ENCODE measurements at places on chromosomes 7 and 10.

DNA sequence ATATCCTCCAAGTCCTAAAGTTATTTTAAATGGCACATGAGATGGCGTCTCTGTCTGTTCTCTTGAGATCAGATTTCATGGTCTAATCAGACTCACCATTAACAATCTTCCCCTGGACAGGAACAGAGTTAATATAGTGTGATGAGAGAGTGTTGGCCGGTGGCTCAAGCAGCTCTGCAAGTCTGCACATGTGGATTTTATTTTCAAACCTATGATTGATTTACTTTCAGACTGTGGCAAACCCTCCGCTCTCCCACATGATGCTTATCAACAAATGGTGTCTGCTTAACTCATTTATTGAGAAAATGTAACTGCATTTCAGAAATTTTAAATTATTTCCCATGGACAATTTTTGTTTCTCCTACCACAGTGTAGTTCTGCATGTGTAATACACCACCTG is 46.5 kb upstream of the HGF start:
- DNase-seq, result no peak

- DNase-seq, result peak; percentile 42
Observed at GRCh38 chr7:28258240-28258639, 77.6 kb upstream of the JAZF1 start.

GRCh38 chr7:154753226-154753625 is 249.7 kb downstream of the PAXIP1 start:
- DNase-seq, result no peak

DNA sequence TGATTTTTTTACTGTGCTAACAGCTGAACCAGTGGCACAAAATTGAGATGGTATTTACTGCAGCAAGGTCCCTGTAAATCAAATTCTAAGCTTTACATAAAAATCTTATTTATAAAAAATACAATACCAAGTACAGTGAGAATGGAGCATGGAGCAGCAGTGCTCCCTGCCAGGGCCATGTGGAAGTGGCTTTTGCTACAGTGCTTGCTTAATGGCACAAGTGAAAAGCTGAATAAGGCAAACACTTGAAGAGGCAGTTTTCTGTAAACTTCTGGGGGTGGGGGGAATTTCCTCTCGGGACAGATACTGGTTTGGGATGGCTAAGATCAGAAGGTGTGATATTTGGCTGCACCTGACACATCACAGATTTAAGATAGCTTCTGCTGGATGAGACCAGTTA is 27.5 kb downstream of the AP3M1 start:
- no peak for DNase-seq

DNA sequence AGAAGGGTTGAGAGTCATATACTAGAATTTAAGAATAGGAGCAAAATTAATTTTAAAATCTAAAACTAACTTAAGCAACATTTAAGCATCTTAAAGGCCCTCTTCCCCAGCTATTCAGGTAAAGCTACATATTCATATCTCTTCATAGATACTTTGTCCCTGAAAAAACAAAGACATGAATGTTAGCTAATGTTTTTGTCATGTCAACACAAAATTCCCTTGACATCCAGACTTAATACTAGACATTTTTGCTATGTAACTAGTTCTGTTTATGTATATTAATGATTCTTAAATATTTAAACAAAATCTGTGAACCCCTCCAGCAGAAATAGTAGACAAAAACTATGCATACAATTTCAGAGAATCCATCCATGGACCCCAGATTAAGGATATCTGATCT is 43.5 kb downstream of the BAZ1B start:
- no peak for DNase-seq

DNA sequence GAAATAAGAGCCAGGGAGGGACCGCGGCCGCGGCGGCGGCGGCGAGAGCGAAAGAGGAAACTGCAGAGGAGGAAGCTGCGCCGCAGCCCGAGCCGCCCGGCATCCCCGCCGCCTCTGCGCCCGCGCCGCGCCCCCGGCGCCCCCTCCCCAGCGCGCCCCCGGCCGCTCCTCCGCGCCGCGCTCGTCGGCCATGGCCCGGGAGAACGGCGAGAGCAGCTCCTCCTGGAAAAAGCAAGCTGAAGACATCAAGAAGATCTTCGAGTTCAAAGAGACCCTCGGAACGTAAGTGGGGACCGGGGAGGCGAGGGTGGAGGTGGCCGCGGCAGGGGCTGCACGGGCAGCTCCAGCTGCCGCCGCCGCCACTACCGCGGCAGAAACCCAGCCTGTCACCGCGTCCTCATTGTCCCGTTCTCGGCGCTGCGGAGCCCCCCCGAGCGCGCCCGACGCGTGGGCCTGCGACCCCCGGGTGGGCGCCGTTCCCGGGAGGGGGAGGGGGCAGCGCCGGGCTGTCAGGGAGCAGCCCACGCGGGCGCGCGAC is 351 bp downstream of the CAMK1D start:
- DNase-seq, result no peak

DNA sequence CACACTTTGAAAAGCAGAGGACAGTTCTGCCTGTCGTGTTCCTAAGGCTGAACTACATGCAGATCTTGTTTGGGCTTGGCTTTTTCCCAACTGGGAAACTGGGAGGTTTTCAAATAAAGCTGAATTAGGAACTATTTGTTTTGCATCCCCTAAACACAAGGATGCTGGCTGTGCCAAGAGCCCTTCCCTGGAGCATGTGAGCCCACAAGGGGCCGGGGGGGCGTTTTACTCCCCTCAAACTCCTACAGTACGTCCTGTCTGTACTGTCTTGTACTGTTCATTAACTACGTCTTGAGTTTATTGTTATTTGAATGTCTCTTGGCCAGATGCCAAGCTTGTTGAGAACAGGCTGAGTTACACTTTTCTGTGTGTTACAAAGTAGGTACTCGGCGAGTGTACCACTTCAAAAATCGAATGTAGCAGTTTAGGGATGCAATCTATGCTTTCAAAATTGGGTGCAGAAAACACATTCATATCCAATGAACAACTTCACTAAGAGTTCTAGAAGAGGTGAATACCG is 94.9 kb downstream of the GFRA1 start:
- no peak for DNase-seq

DNA sequence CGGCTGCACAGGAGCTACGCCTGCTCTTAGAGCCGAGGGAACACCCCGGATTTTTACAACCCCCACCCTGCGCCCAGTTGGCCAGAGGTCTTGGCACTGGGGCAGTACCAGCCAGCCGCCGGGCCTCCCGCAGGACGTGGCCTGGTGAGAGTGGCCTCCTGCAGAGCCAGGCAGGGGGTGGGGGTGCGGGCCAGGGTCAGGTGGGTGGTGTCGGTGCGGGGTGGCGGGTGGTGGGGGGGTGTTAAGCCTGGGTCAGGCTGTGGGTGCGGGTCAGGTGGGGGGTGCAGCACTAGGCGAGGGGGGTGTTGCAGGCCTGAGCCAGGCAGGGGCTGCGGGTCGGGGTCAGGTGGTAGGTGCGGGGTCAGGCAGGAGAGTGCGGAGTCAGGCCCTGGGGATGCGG is 647 bp downstream of the ECHS1 start:
- DNase-seq, result no peak

- no peak for DNase-seq
Observed at GRCh38 chr10:131024259-131025131, 287.0 kb downstream of the TCERG1L start.

DNA sequence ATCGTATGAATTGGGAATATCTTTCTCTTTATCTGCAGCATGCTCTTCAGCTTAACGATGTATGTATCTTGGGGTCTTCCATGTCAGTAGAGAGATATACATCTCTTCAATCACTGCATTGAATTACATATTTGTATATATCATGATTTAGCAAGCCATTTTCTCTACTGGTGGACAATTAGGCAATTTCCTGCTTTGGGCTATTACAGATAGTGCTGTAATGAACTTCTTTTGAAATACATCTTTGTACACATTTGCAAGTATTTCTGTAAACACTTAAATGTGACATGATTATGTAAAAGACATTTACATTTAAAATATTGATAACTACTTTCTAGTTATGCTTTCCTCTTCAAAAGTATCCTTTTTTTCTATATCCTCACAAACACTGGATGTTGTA is 199.0 kb downstream of the PPP1R9A start:
- no peak for DNase-seq

DNA sequence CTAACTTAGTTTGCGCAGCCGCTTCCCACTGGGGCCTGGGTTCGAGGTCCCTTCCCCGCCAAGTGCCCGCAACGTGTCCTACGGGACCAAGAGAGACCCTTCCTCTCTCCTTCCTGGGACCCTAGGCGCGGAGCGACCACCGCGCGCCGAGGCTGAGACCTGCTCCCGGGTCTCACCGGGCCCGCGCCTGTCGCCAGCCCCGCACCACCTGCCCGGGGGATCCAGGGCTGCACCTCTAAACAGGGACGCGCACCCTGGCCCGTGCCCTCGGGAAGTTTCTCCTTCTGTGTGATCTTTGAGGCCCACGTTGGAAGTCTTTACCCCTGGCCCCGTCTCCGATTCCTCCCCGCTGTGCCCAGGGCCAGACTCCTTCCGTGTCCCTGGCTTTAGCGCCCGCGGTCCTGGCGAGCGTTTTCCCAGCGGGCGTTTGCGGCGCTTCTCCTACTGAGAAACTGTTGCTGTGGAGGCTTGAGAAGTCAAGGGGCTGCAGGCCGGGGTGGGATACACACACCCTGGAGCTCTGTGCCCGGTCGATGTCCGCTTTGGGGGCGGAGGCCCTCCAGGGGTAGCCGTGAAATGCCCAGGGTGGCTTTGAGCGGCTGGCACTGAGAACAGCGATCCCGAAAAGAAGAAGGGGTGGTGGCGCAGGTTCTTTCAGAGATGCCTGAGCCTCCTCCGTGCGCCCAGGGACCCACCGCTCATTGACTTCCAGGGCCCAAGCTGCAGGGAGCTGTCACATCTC is 575 bp downstream of the PLPP4 start:
- DNase-seq, result no peak

GRCh38 chr7:135930565-135931461 is 46.3 kb downstream of the MTPN start:
- peak; percentile 71 for DNase-seq

GRCh38 chr10:84221916-84222315 is 3.4 kb downstream of the LRIT2 start:
- no peak for DNase-seq

DNA sequence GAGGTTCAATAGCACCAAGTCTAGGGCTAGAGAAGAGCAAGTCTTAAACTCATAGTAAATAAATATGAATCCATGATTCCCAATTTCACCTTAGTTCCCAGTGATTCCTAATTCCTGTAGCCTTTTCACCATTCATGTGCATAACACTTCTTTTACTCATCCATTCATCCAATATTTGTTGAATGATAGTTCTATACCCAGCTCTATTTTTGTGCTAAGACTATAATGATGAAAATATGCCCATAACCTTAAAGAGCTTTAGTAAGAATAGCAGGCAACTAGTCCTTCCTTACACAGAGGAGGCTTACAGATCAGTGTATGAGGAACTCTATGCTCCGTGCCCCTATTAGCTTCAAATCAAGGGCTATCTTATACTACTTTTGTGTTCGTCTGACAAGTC is 280.2 kb upstream of the CHRM2 start:
- no peak for DNase-seq

DNA sequence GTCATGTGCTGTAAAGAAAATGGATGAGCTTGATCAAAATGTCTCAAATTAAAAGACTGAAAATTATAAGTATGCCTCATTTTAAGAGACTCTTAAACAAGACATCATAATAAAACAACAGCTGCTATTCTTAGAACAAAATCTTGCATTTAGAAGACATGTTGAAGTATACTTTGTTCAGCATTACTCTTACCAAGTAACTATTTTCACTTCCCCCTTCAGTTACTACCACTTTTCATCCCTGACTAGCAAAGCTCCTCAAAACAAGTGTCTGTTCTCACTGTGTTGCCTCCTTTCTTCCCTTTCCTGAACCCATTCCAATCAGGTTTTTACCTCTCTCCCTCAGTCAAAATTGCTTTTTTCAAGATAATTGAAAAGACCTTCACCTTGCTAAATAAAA is 31.6 kb downstream of the ELAPOR2 start:
- no peak for DNase-seq

GRCh38 chr7:95794917-95795515 is 22.7 kb downstream of the DYNC1I1 start:
- peak; percentile 29 for DNase-seq

DNA sequence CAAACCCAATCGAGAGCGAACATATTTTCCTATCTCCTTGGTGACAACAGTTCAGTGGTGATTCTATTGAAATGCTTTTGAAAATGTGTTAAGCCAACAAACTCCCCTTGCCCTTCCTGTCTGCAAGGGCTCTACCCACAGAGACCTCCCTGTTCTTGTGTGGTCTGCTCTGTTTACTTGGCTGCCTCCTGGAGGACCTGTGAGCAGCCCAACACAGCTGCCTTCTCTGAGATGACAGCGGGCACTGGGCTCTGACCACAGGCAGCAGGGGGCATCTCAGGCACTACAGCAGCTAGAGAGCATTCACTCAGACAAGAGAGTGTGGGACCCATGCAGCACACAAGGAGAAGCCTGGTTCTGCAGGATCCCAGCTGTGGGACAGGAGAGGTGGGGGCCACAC is 416.4 kb downstream of the TCERG1L start:
- DNase-seq, result no peak

- no peak for DNase-seq
Observed at GRCh38 chr7:151404216-151405011, 5.4 kb downstream of the WDR86 start.

GRCh38 chr10:49627644-49628247 is 13.9 kb downstream of the CHAT start:
- no peak for DNase-seq

DNA sequence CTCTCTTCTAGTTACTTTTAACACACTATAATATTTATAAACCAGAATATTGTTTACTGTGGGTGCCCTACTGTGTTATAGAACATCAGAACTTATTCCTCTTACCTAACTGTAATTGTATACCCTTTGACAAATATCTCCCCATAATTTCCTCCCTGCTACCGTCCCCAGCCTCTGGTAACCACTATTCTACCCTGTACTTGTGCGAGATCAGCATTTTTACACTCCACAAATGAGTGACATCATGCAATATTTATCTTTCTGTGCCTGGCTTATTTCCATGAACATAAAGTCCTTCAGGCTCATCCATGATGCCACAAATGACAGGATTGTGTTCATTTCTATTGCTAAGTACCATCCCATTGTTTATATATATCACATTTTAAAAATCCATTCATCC is 139.8 kb upstream of the RSU1 start:
- DNase-seq, result no peak

DNA sequence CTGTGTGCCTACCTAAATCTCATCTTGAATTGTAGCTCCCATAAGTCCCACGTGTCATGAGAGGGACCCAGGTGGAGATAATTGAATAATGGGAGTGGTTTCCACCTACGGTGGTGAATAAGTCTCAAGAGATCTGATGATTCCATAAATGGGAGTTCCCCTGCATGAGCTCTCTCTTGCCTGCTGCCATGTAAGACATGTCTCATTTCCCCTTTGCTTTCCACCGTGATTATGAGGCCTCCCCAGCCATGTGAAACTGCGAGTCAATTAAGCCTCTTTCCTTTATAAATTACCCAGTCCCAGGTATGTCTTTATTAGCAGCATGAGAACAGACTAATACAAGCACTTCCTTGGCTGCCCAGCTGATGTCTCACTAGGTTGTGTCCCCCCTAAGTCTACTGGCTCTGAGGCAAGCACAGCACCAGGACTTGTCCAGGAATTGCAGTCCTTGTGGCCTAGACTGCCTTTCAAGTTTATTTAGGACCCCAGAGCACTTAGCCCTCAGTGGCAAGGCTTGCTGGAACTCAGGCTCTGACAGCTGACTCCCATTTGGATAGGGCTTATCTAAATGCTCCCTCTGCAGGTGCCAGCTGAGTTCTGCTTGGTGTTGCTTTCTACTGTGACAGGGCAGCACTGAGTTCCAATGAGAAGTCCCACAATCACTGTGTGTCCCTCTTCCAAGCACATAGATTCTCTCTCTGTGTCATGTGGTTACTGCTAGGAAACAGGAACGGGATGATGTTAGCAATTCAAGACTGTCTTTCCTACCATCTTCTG is 59.0 kb upstream of the TAS2R16 start:
- DNase-seq, result no peak
